DMS79 treated with DMSO at 0.1 percent for 48 hours (cell line): ENCODE measurements at places on chromosomes 11 and 22.

DNA sequence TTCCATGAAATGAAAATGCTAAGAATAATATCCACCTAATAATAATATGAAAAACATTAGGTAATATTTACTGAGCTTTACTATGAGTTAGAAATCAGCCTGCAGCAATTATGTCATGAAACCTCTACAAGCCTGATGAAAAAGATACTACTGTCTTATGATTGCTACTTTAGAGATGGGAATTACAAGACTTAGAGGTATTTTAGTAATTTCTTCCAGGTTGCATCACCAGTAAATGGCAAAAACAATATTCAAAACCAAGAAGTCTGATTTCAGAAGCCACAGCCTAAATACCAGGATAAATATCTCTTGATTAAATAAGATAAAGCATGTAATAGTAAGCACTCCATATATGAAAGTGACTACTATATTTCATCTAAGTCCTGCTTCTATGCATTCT lies 13.8 kb downstream of the OR5B21 start:
- DNase-seq: no peak

GRCh38 chr11:68450711-68451110 lies 9.8 kb upstream of the PPP6R3 start:
- DNase-seq: no peak

DNA sequence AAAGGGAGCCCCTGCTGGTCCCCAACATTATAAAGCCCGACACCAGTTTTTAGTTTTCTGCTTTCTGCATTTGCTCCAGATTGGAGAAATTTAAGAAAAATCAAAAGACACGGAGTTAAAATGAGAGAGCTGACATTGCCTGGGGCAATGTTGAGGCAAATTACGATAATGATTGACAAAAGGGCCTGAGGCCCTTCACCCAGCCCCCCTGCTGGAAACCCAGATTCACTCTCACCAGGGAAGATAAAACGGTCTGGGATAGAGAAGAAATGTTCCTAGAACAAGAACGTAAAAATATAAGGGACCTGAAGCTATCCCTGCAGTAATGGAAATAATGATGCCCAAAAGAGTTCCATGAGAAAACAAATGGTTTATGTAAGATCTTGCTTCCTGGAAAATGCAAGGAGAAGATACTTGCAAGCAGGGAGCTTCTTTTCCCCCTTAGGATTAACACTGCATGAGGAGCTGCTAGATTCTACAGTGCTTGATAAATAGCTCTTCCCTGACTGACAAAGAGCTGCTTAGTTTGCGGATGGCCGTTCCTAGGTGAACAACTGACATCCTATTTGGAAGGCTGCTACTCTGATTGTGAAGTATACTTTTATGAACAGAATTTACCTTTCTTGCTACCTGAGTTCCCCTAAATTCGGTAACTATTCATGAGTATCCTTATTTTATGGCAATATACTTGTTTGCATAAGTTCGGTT lies 40.6 kb upstream of the GNAZ start:
- DNase-seq: no peak

DNA sequence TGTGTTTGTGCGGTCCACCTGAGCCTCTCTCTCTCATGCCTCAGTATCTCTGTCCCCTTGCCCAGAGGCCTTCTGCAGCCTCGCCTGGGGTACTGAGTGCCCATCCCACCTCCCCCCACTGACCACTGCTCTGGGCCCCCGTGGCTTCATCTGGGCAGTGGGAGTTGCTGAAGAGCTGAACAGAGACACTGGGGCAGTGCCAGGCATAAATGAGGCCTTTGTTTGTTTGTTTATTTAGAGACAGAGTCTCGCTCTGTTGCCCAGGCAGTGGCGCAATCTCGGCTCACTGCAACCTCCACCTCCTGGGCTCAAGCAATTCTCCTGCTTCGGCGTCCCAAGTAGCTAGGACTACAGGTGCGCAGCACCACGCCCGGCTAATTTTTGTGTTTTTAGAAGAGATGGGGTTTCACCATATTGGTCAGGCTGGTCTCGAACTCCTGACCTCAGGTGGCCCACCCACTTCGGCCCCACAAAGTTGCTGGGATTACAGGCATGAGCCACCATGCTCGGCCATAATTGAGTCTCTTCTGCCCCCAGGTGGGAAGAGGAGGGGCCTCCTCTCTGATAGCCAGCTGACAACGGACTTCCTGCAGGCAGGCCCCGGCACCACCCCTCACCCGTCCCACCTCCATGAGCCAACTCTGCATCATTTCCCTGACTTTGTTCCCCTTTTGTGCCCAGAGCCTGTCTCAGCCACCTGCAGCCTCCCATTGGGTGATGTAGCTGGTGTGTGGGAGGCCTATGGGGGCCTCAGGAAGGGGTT lies 9.3 kb downstream of the CRYBB3 start:
- DNase-seq: no peak

GRCh38 chr11:24589064-24589463 lies 92.2 kb downstream of the LUZP2 start:
- no peak for DNase-seq
